ENCODE measurements at places on chromosomes 3 and 15.
A peak's percentile ranks its signal among the peaks of the same experiment; 100 is the strongest.

DNA sequence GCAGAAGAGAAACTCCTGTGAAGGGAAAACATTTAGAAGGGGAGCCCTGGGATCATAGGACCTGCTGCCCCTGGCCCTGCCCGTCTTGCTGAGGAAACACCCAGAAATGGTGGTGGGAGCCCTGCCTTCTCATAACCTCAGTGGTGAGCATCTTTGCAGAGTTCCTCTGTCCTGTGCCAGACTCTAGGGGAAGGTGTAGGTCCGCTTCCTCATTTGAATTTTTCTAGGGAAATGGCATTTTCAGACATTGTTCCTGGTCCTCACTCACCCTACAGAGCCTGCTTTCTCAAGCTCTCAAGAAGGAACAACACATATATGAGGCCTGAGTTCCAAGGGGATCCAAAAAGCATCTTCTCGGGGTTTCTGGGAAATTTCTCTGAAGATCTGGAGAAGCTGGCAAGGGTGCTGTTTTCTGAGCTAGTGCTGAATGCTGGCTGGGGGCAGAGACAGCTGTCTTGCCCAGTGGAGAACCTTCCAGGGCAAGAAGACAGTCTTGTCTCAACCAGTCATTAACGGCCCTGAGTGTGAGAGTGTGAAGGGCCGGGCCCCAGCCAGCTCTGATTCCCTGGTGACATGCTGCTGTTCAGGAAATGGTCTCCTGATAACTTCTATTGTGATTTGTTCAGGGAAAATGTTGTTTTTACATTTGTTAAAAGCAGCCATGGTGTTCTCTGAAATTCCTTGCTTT lies 283.1 kb upstream of the LRRFIP2 start:
- DNase-seq: no peak

GRCh38 chr15:57943171-57943570 lies 122.3 kb downstream of the ALDH1A2 start:
- DNase-seq: no peak

DNA sequence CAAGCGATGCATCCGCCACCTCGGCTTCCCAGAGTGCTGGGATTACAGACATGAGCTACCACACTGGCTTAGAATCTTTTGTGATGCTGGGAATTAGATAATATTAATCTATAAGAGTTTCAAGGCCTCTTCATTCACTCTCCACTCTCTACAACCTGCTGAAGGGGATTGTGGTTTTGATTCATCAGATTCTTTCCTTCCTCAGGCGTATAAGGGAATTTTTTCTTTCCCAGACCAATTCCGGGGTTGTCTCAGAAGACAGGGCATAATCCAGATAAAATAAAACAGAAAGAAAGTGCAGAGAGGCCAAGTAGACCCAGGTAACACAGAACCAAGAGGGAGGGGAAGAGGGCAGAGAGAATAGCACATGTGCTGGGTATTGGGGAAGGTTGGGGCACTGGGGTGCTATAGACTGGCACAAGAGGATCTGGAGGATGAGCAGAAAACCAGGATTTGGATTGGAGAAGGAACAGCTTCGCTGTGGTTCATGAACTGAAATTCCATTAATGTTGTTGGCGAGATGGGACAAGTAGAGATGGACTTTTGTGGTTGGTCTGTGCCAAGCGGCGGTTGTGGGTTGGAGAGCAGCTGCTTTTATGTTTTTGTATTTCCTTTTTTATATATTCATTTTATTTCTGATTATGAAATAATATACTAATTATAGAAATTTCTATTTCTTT lies 12.8 kb downstream of the ARL6IP5 start:
- no peak for DNase-seq

GRCh38 chr3:188060840-188061544 lies 93.0 kb upstream of the LPP start:
- peak; percentile 23 for DNase-seq

GRCh38 chr3:52786330-52787215 lies 8.0 kb upstream of the ITIH3 start:
- no peak for DNase-seq

DNA sequence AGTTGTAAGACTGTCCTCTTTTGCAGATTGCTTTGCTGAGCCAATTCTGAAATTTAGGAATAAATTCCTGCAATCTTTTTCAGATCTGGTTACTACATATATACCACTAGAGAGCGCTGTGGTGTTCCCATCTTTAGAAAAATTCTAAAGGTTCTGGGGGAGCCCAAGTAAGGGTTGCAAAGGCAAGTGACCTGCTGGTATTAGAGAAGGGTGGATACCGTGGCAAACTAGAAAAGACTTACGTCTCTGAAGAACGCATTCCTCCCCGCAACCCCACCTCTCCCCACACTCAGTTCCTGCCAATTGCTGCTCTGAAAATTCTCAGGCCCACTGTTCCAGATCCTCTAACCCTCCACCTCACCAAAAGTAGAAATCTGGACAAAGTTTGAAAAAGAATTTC lies 48.5 kb downstream of the EFHB start:
- DNase-seq: no peak

GRCh38 chr15:96515371-96515770 lies 184.9 kb downstream of the NR2F2 start:
- no peak for DNase-seq

DNA sequence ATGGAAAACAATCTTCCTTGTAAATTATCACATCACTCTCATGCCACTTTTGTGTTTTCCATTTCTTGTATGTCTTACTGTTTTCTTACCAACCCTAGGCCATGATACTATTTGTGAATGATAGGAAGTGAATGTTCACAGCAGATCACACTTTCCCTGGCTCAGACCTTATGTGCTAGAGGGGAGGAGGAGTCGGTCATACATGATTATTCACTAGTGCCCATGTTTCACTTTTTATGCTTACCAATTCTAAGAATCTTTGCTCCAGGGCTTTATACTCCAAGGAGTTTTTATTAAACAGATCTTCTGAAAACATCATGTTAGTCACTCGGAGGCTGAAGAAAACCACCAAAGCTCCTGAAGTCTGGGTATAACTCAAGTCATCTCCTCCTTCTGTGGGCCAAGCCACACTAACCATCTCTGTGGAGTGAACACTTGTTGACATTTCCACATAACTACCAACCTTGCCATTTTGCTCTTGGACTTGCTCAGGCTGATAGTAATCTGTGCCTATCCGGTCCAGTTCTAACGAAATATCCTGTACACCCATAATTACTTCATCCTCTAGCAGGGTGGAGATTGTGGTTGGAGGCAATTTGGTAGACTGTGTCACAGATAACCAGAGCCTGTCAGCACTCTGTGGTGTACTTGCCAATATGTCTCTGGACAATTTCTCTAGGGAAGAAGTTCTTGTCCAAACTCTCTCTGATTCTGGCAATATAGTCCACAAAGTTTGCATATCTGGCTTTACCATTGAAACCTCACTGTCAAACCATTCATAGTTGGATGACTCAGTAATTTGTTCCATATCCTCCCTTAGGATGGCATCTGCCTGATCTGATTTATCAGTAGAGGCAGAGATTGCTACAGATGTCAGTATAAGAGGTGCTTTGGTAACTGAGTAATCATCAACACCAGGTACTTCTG lies 76.8 kb downstream of the IMPG2 start:
- no peak for DNase-seq
